ENCODE measurements at places on chromosomes 7 and 10. TPM values are rescaled to one million over a fixed set of nuclear protein-coding genes. Genes with fewer than 3 reads are reported as not detected.

DNA sequence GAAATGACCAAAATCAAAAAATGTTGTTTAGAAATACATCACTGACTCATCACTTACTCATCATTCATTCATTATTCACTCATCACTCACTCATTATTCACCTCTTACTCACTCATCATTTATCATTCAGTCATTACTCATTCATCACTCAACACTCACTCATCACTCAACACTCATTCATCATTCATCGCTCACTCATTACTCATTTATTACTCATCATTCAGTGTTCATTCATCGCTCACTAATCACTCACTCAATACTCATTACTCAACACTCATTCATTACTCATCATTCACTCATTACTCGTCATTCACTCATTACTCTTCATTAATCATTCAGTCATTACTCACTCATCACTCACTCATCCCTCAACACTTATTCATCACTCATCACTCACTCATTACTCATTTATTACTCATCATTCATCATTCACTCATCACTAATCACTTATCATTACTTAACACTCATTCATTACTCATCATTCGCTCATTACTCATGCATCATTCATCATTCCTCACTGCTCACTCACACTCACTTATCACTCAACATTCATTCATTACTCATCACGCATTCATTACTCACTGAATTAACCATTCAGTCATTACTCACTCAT lies 238.5 kb downstream of the ADARB2 start:
- no peak for DNase-seq

The SKIDA1 gene
- 0.41 TPM for total RNA-seq

The GLI3 gene
- total RNA-seq: 0.29 TPM

DNA sequence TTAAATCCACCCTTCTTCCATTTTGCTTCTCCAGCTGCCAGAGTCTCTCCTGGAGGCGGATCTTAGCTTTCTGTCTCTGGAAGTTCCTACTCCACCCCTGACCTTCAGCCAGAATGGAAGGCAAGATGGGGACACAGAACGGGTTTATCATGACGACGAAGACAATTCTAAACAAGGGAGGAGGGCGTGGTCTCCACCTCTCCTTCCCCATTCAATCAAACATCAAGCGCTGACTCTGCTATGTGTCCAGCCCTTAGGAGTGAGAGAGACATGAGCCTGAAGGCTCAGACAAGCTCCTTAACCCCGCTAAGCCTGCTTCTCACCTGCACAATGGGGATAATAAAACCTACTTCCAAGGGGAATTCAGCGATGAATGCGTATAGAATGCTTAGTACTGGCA lies 3.1 kb downstream of the CYP17A1 start:
- no peak for DNase-seq

- DNase-seq: no peak
Measured at GRCh38 chr7:106484562-106484961, 176.4 kb downstream of the CCDC71L start.

The UBN2 gene
- total RNA-seq: 18.8 TPM

All from activated T-cell treated with anti-CD3 and anti-CD28 coated beads, Interleukin-2, amount 50 U/mL, for 72 hours (primary cell).